ENCODE measurements at places on chromosomes 1 and 21.
A peak's percentile ranks its signal among the peaks of the same experiment; 100 is the strongest.

DNA sequence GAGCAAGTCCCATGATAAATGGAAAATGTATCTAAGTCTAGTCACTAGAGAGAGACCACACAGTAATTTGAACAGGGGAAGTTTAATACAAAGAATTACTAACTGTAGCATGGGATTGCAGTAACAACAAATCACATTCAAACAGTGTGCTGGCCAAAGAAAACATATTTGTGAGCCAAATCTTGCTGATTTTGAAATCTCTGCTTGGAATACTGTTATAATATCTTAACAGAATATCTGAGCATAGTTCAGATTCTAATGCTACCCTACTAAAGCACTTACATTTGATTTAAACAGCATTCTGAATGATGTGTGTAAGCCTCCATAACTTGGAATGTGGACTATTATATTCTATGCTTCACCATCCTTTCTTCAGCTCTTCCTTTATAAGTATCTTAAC is 270.0 kb upstream of the BRINP3 start:
- DNase-seq: no peak

GRCh38 chr1:89085781-89086180 is 20.8 kb upstream of the GBP1 start:
- peak; percentile 19 for DNase-seq

GRCh38 chr1:12596007-12596821 is 21.8 kb downstream of the DHRS3 start:
- no peak for DNase-seq

- DNase-seq: no peak
Observed at GRCh38 chr1:41239988-41240610, 2.0 kb downstream of the SCMH1 start.

DNA sequence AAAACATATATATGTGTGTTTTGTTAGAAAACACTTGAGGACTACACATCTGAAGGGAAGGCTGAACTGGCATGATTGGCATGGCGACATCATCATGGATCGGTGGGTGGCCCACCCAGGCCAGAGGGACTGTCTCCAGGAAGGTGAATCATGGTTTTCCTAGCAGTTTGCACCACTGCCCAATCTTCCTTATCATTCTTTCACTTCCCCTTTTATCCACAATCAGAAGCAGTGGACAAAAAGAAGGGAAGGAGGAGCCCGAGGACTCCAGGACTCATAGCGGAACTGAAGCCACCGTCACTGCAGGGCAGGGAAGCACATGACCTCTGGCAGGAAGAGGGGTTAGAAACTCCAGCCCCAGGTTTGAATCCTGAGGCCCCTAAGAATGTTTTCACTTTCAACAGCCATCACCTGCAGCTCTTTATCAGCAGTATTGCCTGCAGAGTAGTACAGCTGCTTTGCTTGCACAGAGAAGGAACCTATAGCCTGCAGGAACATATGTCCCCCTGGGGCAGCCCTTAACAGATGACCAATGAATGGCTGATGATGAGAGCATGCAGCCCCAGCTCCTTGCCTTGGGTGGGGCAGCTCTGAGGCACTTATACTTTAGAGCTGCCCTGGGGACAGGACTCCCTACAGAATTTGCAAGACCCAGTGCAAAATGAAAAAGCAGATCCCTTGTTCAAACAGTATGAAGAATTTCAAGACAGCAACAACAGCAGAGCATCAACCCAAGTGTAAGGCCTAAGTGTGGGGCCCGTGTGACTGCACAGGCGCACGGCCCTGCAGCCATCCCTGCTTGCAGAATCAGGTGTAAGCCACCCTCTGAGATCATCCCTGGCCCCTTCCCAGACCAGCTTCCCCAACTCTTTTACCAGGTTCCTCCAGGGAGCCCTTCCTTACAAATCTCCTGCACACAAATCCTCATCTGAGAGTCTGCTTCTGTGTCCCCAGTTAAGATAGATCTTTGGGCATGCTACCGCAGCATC is 241.8 kb upstream of the IRF2BP2 start:
- DNase-seq: no peak

DNA sequence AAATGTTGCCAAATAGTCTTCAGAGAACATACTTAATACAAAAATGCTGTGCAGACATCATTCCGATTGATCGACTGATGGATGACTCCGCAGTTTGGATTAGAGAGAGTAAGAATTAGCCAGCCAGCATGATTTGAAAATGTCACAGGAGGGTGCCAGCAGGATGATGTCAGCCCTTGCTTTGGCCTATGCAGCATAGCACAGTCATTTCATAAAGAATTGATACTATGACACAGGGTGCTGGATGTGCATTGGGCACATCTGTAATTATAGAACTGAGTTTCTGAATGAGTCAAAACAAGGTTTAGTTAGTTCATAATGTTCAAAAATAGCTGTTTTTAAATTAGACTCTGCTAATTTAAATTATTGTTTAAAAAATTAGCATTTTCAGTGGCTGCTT is 21.6 kb upstream of the TRAF5 start:
- DNase-seq: peak; percentile 48

DNA sequence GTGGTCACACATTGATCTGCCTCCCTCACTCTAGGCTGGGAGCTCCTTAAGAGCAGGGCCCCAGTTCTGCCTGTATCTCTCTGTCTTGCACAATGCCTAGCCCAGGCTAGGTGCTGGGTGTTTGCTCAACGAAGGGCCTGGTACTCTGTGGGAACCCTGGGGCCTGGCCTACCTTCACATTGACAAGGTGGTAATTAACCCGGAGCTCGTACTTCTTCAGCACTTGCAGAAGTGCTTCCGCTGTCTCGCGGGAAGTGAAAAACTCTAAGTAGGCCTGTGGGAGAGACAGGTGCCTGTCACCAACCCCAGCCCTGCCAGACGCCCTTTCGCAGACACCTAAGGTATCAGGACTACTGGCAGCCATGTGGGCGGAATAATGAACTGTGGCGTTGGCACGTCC is 13.7 kb downstream of the MTHFR start:
- no peak for DNase-seq

DNA sequence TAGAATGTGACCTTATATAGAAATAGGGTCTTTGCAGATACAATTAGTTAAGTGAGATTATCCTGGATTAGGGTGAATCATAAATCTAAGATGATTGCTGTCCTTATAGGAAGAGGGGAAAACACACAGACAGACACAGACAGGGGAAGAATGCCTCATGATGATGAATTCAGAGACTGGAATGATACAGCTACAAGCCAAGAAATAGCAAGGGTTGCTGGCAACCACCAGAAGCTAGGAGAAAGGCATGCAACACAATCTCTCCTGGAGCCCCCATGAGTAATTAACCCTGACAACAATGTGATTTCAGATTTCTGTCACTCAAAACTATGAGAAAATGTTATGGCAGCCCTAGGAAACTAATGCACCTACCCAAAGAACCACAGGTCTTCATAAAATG is 19.1 kb upstream of the PPIH start:
- DNase-seq: no peak

- no peak for DNase-seq
Observed at GRCh38 chr1:34188418-34188817, 11.7 kb downstream of the C1orf94 start.

DNA sequence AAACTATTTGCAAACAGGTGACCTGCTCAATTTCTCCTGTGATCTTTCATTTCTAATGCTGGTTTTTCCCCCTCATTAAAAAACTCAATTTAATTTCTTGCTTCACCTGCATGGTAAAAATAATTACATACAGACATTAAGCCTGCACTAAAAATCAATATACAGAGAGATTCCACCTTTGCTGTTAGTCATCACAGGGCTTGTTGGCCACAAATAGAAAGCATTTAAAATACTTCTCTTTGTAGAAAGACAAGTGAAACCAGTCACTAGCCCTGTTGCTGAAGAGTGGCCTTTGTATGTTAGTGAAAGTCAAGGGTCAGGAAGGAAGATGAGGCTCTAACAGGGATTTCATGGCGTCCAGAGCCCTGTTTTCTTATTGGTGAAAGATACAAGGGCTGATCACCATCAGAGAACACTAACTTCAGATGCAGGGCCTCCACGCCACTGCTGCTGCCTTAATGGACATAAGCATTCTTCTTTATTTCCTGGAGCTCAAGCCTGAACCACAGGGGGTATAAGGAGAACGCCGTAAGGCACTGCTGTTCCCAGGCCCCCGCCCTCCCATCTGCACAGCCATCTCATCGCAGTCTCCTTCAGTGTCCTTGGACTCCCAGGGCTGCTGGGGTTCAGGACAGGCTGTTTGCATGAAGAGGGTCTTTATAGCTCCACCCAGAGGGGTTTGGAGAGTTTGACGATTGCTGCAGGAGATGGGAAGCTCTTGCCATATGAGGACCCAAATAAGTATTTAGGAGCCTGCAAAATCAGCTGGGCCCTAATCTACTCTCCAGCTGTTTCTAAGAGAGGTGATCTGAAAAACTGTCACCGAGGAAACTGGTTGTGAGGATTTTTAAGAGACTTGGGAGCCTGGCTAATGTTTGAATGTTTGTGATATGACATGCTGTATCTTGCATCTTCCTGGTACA is 117.3 kb upstream of the IRF2BP2 start:
- no peak for DNase-seq

- no peak for DNase-seq
Observed at GRCh38 chr1:22913421-22914141, 59.1 kb downstream of the LACTBL1 start.

- peak; percentile 14 for DNase-seq
Observed at GRCh38 chr1:104878203-104878909, 1128.7 kb downstream of the AMY1C start.

GRCh38 chr1:242873661-242874060 is 349.2 kb upstream of the PLD5 start:
- DNase-seq: no peak

- DNase-seq: no peak
Observed at GRCh38 chr1:164361927-164362326, 197.1 kb upstream of the PBX1 start.

DNA sequence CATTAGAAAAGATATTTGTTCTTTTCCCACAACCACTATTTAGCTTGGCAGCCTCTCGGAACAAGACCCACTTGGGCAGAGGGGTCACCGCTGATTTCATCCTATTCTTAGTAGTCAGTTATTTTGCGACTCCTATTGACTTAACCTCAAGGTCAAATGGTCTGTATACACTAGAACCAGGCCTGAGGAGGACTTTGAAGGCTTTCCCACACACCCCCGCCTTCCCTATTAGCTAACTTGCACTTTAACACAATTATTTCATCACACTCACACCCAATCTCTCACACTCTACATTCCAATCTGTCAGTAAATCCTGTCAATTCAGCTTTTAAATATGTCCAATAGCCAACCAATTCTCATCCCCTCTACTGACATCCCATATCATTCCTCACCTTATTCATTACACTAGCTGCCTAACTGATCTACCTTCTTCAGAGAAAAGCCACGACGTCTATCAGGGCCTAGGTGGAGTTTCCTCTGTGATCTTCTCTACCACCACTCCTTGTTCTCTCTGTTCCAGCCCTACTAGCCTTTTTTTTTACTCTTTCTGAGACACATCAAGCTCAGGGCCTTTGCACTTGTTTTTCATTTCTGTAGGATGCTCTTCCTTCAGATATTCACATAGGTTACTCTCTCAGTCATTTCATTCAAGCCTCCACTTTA is 1.0 kb upstream of the NIBAN1 start:
- no peak for DNase-seq

DNA sequence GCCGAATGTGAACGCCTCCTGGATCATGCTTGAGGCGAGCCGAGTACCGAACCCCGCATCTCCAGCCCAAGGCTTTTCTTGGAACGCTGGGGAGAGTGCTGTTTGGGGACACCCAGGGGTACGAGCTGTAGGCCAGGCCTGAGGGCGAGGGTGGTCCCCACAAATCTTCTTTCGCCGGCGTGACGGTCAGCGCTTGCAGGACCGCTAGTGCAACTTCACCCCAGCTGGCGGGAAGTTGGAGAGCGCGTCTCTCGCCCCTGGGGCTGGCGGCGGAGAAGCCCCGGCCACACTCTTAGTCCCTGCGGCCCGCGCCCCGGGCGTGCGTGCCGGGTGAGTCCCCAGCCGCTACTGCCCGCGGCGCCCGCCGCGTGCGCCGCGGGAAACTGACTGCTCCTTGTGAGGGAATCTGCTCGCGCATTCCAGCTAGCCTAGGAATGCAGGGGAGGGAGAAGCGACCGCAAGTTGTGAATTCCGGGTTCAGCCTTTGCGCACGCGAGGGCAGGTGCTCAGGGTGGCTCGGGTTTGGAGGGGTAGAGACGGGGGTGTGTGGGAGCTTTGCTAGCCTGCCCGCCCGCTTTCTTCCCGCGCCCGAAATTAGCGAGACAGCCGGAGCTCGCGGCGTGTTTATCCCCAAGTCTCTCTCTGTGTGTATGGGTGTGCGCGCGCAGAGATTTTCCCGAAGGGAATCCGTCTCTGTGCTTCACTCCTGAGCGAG is 884 bp downstream of the LHX4 start:
- peak; percentile 28 for DNase-seq

DNA sequence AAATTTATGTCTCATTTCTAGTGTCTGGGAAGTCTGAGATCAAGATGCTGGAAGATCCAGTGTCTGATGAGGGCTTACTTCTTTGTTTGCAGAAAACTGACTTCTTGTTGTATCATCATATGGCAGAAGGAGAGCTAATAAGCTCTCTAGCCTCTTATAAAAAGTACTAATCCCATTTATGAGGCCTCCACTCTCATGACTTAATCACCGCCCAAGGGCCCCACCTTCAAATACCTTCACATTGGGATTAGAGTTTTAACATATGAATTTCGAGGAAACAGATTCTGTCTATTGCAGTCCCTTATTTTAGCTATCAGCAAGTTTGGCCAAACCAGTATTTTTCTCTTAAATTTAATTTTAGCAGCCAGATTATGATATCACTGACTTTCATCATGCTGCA is 150.2 kb upstream of the TMPRSS15 start:
- DNase-seq: no peak

GRCh38 chr1:89757532-89757931 is 63.3 kb upstream of the LRRC8D start:
- peak; percentile 4 for DNase-seq

GRCh38 chr21:41054018-41054578 is 113.9 kb upstream of the BACE2 start:
- no peak for DNase-seq

DNA sequence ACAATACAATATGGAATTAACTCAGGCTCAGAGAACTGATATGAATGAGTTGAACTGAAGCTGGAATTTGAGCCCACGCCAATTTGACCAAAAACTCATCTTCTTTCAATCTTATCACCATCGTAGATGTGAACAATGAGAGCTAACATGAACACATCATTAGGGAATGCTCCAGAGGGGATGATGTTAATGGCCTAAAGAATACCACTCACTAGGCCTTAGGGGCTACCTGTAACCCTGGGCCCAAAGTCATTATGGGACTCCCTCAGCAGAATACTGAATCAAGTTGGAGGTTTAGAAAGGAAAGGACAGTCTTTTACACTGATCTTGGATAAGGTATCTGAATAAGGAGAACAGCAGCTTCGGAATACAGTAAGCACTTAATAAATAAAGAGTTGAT is 73.6 kb downstream of the C1orf94 start:
- DNase-seq: no peak

DNA sequence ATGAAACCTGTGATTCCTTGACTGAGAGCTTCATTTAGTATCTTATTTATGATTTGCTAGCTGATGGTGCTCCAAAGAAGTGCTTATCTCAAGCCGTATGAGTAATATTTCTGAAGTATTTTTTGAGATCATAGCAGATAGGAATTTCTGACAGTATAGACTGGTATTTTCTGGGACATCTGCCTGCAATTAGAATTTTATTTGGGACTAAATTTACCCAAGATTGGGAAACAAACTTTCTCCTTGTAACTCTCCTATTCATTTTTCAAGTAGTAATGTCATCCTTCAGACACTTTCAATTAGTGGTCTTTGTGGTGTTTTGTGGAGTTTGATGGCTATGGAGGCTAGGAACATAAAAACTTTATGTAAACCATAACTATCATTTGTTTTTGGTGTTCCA is 597.2 kb upstream of the ZP4 start:
- DNase-seq: no peak
